ENCODE measurements at places on chromosomes 2 and 18. TPM values are rescaled to one million over a fixed set of nuclear protein-coding genes. Genes with fewer than 3 reads are reported as not detected.

RFTN2 gene
- total RNA-seq, result 8.3 TPM

DNA sequence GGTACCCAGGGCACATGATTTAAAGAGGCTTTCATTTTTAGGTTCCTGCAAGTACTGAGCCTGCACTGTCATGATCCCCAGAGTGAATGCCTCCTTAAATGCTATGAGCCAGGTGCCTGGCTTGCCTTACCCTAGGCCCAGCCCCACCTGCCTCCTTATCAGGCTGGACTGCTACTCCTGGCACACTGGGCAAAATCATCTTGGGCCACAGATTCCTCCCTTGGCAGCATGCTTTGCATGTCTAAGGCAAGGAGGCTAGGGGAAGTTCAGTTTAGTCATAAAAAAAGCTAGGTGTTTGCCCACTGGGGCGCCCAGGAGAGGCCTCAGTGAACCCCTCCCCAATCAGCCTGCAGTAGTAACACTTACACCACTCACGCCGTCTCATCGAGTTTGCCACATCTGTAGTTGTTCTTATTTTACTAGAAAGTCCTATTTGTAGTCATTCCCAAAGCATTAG lies 45.1 kb downstream of the LBH start:
- H3K4me1 ChIP-seq, result no peaks in the 10 kb centered on the region
- no peak overlapping the region for H3K4me3 ChIP-seq
- no peaks in the 10 kb centered on the region for H3K36me3 ChIP-seq
- DNase-seq, result no peak
- no peak overlapping the region for H3K27ac ChIP-seq

DNA sequence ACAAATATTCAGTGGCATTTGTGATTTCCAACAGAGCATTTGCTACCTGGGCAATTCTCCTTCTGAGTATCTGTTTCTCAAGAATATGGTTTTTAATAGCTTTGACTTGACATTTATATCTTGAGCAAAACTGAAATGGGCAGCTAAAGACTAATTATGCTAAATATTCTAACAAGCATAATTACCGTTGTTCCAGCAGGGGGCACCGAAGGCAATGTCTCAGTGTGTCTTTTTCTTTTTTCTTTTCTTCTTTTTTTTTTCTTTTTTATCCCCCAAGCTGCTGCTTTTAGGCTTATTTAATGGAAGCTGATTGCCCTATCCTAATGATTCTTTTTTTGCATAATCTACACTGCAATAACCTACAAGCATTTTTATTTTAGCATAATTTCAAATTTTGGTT lies 138.9 kb upstream of the NABP1 start:
- no peaks in the 10 kb centered on the region for H3K4me1 ChIP-seq
- DNase-seq, result peak; percentile 52
- no peaks in the 10 kb centered on the region for H3K36me3 ChIP-seq
- H3K27me3 ChIP-seq, result no peaks in the 10 kb centered on the region
- H3K4me3 ChIP-seq, result no peak overlapping the region

GCG gene
- total RNA-seq, result not detected

DNA sequence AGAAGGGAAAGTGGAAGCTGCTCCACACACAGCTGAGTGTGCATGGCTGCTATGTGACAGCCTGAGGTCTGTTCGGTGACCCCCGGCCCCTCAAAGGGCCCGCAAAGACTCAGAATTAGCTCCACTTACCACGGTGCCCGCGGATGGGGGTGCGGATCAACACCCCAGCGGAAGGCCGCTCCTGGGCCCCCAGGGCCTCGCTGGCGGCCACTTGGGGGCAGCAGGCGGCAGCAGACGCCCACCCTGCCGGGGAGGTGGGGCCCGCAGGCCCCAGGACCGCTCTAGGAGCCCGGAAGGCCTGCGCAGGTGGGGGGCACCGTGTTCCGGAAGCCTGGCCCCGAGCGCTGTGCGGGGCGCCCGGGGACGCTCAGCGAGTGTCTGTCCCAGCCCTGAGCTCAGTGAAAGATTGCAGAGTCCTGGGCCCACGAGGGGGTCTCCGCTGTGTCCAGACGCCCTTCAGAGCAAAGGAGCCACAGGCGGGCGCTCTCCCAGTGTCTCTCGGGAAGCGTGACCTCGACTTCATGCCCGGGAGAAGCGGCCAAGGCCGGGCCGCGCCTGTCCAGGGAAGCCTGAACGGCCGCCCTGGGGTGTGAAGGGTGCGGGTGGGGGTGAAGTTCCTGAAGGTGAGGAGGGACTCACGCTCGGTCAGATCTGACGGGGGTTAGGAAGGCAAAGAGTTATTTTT lies 118.7 kb downstream of the VAPA start:
- DNase-seq, result peak; percentile 23
- H3K36me3 ChIP-seq, result no peaks in the 10 kb centered on the region
- no peaks in the 10 kb centered on the region for H3K4me1 ChIP-seq
- H3K4me3 ChIP-seq, result no peak overlapping the region
- H3K27me3 ChIP-seq, result no peaks in the 10 kb centered on the region

- H3K4me3 ChIP-seq, result no peak overlapping the region
- DNase-seq, result no peak
- H3K36me3 ChIP-seq, result no peaks in the 10 kb centered on the region
- peaks cover 37% of the 10 kb centered on the region for H3K27me3 ChIP-seq
- no peak overlapping the region for H3K27ac ChIP-seq
Observed at GRCh38 chr2:70943205-70943871, 7.6 kb downstream of the ATP6V1B1 start.

- H3K27ac ChIP-seq, result peak overlapping the region; percentile 88
- no peak overlapping the region for H3K4me3 ChIP-seq
- H3K4me1 ChIP-seq, result peaks cover 33% of the 10 kb centered on the region
- no peak for DNase-seq
- H3K27me3 ChIP-seq, result no peaks in the 10 kb centered on the region
Observed at GRCh38 chr18:74251297-74252038, 40.3 kb downstream of the CYB5A start.

SLC40A1 gene
- 0.80 TPM for total RNA-seq

ZNF385B gene
- total RNA-seq, result 3.0 TPM

DUSP2 gene
- 0.89 TPM for total RNA-seq

GRCh38 chr2:221372159-221372884 lies 199.8 kb downstream of the EPHA4 start:
- H3K27ac ChIP-seq, result no peak overlapping the region
- DNase-seq, result peak; percentile 22
- H3K4me3 ChIP-seq, result no peak overlapping the region
- H3K4me1 ChIP-seq, result peaks cover 11% of the 10 kb centered on the region

DNA sequence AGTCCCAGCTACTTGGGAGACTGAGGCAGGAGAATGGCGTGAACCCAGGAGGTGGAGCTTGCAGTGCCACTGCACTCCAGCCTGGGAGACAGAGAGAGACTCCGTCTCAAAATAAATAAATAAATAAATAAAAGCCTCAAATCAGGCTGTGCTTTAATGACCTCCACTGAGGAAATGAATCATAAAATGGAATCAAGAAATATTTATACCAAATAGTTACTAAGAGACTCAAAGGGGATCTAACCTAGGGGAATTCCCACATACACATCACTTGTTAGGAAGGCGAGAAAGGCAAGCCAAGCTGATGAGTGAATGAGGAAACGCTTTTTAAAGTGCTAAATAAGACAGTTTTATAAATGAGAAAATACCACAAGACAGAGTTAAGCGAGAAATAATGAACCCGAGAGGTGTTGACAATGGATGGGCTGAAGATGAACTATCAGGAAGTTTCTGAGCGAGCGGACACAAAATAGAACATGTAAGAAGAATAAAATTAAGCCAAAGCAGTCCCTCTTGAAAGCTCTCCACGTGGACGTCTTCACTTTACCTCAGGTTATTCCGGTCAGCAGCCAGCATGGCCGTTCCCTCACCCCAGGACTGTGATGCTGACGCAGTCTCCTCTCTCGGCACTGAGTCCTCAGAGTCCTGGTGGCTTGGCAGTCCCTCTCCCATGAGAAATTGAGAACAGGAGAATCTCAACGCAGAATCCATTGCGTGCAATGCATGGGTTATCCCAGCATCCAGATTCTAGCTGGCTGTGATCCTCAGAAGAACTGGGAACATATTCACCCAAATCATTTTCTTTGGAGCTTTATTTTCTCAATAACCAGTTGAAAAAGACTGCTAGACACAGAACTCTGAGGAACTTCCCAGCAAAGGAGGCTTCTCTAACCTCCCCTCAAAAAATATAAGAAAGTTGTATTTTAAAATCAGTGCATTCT lies 22.3 kb downstream of the PXDN start:
- H3K4me3 ChIP-seq, result no peak overlapping the region
- H3K27ac ChIP-seq, result no peak overlapping the region
- no peaks in the 10 kb centered on the region for H3K36me3 ChIP-seq

DNA sequence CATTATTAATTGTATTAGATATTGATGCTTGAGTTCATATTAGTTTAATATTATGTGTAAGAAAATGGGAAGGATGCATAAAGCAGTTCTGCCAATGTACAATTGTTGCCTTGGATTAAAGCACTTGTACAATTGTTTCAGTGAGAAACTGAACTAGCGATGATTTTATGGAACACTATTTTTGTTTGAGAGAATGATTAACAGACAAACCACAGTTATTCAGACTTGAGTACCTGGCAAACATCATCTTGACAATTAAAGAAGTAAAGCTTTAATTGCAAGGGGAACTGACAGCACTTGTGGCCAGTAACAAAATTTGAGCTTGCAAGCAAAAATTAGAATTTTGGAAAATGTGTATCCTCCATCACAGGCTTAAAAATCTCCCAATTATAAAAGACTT lies 214.3 kb downstream of the RIT2 start:
- H3K4me3 ChIP-seq, result no peak overlapping the region
- H3K27me3 ChIP-seq, result no peaks in the 10 kb centered on the region
- DNase-seq, result no peak
- no peak overlapping the region for H3K27ac ChIP-seq
- no peaks in the 10 kb centered on the region for H3K4me1 ChIP-seq
- H3K36me3 ChIP-seq, result no peaks in the 10 kb centered on the region

DNA sequence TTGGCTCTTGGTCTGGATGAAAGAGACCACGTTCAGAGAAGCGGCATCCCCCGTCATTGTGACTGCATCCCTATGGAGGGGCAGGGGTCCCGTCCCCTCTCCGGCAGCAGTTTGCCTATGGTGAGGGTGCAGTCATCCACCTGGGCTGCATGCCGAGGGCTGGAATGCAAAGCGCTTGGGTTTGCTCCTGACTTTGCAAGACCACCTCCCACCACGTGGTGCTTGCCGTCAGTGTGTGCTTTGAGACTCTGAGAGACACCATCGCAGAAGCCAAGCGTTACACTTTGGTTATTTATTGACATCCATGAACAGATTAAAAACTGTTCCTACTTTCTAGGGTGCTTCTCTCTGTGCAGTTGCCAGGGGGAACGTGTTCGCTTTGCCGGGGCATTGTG lies 59.5 kb downstream of the SH3RF3 start:
- no peaks in the 10 kb centered on the region for H3K4me1 ChIP-seq
- no peak for DNase-seq
- H3K4me3 ChIP-seq, result no peak overlapping the region
- no peaks in the 10 kb centered on the region for H3K36me3 ChIP-seq

IFT172 gene
- 37.6 TPM for total RNA-seq

LRP1B gene
- total RNA-seq, result 2.4 TPM

All from cardiac muscle cell (in vitro differentiated cells and primary cell).